ENCODE measurements at places on chromosomes 4 and X.

GRCh38 chrX:1264556-1264955, 4.1 kb upstream of the CSF2RA start:
- DNase-seq = no peak

GRCh38 chr4:110704748-110705439, 82.0 kb upstream of the PITX2 start:
- no peak for DNase-seq

DNA sequence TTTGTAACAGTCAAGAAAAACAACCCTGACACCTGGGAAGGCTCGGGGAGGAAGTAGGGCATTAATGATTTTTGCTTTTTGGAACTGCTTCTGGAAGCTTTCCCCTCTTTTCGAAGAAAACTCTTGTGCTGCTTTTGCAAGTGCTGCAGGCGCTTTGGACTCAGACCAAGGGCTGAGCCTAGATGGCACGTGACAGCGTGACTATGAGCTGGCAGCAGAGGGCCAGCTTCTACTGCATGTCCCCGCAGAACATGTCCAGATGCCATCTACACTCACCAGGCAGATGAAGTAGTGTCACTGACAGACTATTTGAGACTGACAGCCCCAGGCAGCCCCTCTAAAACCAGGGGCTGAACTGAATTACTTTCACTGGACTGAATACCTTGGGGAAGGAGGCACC, 6.2 kb downstream of the NR0B1 start:
- no peak for DNase-seq

- DNase-seq = no peak
Observed at GRCh38 chr4:100054071-100054470, 104.0 kb upstream of the H2AZ1 start.

GRCh38 chr4:21454831-21455230, 493.7 kb downstream of the KCNIP4 start:
- no peak for DNase-seq

DNA sequence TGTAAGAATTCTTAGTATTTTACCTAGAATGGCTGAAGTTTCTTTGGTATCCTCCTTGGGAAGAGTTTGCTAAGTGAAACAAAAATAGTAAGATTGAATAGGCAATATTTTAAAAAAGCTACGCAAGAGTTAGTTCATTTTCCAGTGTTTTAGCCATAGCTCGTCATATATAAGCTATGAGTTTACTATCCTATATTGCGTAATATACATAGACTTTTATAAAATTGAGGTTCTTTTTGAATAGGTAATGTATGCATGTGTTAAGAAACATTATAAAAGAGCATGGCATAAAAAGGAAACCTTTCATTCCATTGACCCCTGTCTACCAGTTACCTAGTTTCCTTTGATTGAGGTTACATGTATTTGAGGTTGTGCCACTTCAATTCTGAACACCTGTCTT, 67.0 kb downstream of the DACH2 start:
- DNase-seq = no peak

- DNase-seq = no peak
Observed at GRCh38 chr4:174260099-174260498, 23.4 kb downstream of the FBXO8 start.
